Hair follicle dermal papilla cell (primary cell): ENCODE measurements at places on chromosomes 4 and X. TPM values are rescaled to one million over a fixed set of nuclear protein-coding genes. Genes with fewer than 3 reads are reported as not detected.

Gene FREM3
- under 0.01 TPM in 1 of 2 replicates, not detected in the other for total RNA-seq

Gene SLC7A11
- total RNA-seq, result 43.5 and 67.0 TPM in 2 replicates

Gene NPY2R
- total RNA-seq, result not detected in 2 replicates

Gene SHROOM4
- total RNA-seq, result 2.2 and 2.6 TPM in 2 replicates

Gene PDGFRA
- 519 and 737 TPM in 2 replicates for total RNA-seq

Gene XK
- total RNA-seq, result under 0.01 TPM in 2 replicates

Gene FAM241A
- total RNA-seq, result 1.9 and 2.1 TPM in 2 replicates

Gene CTAG1B
- not detected in 2 replicates for total RNA-seq

Gene LINC00632
- 15.7 and 24.8 TPM in 2 replicates for total RNA-seq

Gene ERAS
- 0.36 TPM in 1 of 2 replicates, not detected in the other for total RNA-seq

Gene CFP
- 0.32 and 0.36 TPM in 2 replicates for total RNA-seq

Gene XAGE1A
- not detected in 2 replicates for total RNA-seq

Gene CCDC160
- not detected in 2 replicates for total RNA-seq

Gene DNASE1L1
- total RNA-seq, result 54.7 and 73.2 TPM in 2 replicates

Gene SLC26A1
- 0.16 and 0.36 TPM in 2 replicates for total RNA-seq

Gene ARMCX6
- 30.3 and 35.0 TPM in 2 replicates for total RNA-seq

Gene NCAPG
- total RNA-seq, result 3.6 and 5.4 TPM in 2 replicates

Gene TLL1
- 0.97 and 1.5 TPM in 2 replicates for total RNA-seq
